Effector CD4-positive, alpha-beta T cell (primary cell): ENCODE measurements at places on chromosomes 1 and 21.

GRCh38 chr1:177392336-177392735 lies 221.6 kb downstream of the BRINP2 start:
- DNase-seq: no peak

DNA sequence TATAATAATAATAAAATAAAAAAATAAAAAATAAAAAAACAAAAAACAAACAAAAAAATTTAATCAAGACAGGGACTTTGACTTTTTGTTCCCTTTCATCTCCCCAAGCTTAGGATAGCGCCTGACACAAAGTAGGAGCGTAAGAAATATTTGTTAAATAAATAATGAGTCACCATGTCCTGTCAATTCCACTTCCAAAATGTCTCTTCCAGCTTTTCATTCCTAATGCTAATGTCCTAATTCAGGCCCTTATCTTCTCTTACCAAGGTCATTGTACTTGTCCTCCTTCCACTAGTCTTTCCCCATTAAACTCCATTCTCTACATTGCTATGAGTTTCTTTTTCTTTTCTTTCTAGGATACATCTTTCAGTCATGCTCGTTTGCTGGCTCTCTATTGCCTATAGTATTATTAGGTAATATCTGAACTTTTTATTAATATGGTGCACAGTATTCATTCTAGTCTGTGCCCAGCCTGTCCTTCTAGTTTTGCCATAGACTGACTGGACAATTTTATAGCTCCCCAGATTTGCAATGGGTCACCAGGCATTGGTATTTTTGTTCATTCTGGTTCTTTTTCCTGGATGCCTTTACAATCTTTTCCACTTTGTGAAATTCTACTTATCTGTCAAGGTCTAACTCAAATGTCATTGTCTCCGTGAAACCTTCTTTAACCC lies 11.4 kb downstream of the NEXN start:
- DNase-seq: no peak

DNA sequence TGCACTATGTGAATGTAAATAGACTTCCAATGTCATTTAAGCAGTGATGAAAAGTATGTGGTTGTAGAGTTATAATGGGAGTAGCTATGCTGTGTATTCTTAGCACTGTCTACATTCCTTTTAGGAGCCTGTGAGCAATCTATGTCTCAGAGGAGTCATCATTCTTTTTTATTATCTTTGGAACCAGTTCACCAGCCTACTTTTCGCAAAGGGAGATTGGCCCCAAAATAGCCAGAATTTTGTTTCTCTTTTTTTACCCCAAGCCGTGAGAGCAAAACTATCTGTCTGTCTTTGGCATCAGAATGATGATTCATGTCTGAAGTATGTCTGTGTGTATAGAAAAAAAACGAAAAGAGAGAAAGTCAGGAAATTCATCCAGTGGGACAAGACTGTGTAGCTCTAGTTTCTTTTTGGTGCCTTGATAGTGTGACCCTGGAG lies 44.2 kb downstream of the OSBPL9 start:
- no peak for DNase-seq

GRCh38 chr1:12143631-12144155 lies 23.1 kb upstream of the TNFRSF1B start:
- no peak for DNase-seq

DNA sequence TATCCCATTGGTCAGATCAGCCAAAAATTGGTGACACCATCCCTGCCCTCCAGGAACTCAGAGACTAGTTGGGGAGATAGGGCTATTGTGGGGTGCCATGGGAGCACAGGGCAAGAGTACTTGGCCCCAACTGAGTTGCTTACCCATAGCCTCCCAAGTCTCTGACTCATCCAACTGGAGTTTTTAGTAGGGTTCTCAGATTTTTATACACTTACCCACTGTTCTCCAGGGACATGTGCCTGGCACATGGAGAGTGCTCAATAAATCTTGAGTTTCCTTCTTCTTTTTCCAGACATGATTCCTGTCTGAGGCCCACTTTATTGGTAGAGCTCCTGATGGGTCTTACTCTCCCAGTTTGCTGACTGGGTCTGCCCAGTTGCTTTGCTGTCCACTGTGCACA lies 56.7 kb downstream of the OVGP1 start:
- DNase-seq: no peak

DNA sequence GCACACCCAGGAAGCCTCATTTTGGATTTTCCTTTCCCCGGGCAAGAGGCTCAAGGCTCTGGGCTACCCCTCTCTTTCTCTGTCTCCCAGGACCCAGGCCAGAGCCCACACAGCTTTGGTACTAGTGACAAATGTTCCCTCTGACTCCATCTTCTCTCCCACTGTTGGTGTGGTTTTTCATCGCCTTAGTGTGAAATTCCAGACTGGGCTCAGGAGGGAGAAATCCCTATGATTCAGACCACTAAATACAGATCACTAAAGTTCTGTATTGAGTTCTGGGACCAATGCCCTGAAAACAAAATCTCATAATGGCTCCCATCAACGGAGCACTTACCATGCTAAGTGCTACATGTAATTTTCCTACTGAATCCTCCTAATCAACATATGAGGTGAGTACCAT lies 26.1 kb downstream of the IQGAP3 start:
- DNase-seq: no peak

DNA sequence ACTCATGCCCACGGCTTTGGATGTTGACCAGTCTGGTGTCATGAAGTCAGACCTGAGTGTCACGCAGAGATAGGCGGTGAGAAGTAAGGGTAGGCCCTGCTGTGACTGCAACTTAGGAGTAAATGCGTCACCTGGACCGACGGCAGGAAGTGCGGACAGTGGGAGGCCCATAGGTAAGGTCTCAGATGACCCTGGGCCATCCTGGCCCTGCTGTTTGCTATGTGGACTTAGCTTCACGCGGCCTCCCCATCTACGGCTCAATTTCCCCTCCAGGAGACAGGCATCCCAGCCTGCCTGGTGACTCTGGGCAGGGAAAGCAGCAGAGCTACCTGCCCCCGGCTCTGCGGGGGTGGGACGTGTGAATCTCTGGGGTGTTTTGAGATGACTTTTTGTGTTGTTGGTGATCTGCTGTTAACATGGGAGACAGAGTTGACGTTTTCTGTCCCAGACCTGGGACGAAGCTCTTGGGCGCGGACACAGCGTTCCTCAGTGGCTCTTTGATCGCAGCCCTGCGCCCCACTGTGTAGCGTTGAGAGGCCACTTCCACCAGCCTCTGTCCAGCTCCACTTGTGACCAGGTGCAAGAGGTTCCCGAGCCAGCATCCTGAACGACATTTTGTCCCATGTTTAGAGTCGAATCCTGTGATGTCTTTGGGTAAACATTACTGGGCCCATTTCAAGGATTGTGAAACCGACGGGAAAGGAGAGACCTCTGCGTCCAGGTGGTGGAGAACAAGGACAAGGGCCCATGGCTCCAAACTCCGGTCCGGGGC lies 39.9 kb downstream of the CRYAA start:
- no peak for DNase-seq

- DNase-seq: no peak
Observed at GRCh38 chr1:156616463-156616862, 2.8 kb upstream of the HAPLN2 start.
